Left forelimb (tissue), 1 donor: ENCODE measurements at places on chromosomes 6 and 20.

DNA sequence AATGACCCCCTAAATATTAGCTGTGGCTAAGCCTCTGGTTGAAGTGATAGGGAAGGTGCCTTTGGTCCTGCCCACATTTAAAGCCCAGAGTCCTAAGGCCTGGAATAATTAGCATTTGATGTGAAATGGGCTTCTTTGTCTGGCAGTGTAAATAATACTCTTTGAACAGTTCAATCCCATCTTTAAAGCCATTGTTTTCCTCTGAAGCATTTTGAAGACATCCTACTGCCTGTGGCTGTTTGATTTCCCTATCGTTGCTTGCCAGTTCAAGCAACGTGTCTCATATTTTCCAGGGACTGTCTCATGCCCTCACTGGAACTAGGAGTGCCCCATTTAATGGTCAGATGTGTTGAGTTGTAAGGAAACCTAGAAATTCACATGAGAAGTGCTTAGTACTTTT is 89.3 kb upstream of the BTN3A2 start:
- no peak for DNase-seq

DNA sequence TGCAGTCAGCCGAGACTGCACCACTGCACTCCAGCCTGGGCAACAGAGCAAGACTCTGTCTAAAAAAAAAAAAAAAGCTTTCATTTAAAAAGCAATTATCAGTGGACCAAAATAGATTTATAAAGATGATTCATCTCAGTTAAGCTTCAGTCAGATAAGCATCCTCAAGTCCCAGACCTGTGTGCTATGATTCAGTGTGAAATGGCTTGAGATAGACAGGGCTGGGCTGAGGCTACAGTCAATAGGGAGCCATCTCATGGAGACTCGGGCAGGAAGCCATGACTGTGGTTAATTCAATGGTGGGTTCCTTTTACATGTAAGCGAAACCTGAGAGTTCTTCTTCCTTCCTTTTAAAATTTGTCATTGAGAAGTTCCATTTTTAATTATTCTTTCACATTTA is 276.0 kb downstream of the TFAP2A start:
- DNase-seq = no peak

DNA sequence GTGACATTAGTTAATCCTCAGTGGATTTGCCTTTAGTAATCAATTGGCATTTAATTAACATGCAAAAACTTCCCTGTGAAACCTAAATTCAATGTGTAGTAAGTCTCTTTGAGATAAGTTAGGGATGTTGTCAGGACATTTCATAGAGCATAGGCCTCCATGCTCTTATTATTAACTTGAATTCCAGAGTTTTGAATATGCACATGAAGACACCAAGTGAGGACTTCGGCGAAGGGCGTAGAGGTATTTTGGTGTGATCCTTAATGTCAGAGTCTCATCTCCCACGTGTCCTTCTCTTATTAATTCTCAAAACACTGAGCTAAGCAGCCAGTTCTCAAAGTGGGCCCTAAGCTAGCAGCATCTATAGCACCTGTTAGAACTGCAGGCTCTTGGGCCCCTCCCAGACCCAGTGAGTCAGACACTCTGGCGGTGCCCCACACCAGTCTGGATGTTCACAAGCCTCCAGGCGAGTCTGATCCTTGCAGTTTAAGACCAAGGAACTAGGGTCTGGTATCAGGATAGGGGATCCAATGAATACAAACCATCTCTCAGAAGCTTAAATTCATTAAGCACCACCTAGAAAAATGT is 292.1 kb downstream of the QKI start:
- no peak for DNase-seq

- no peak for DNase-seq
Measured at GRCh38 chr6:87558446-87558845, 31.3 kb downstream of the RARS2 start.

DNA sequence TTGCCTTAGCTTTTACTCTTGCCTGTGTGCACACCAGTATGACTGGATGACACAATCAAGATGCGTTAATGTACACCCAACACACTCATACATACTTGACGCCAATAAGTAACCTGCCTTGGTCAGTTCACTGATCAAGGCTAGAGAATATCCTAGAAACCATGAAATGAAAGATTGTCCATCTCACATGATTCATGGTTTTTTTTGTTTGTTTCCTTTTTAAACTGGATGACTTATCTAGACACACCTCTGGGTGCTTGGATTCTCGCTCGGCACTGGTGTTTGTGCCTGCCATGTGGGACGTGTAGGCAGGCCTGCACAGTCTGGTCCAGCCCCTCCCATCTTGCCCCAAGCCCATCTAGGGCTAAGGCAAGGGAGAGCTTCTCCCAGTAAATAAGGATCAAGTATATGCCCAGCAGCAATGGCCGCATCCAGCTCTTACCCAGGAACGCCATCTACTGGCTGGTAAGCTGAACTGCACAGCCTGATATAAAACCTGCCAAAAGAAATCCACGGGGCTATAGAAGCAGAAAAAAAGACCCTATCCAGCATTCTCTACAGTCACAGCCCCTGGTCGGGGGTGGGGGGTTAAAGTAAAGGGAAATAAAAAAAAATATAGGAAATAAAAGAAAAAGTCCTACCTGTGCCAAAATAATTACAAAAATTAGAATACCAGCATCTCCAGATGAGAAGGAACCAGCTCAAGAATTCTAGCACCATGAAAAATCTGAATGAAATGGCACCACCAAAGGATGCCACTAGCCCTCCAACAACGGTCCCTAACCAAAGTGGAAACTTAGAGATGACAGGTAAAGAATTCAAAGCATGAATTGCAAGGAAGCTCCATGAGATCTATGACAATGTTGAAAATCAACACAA is 73.3 kb downstream of the OTOR start:
- DNase-seq = no peak

- DNase-seq = no peak
Measured at GRCh38 chr6:21522797-21523456, 70.6 kb upstream of the SOX4 start.

DNA sequence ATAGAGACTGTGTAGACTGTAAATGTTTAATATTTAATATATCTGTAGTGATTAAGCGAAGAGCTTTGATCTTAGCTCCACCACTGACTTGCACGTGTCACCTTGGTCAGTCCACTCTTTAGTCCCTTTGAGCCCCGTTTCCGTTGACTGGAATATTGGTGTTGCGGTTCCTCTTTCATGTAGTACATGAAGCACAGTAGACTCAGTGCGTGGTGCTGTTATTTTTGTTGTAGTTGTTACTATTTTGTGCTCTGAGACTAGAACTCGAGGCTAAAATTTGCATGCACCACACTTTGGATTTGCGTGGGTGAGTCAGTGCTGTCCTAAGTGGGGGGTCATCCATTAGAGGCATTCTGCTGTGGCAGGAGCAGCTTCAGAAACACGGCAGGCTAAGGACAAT is 291.4 kb downstream of the QKI start:
- no peak for DNase-seq

DNA sequence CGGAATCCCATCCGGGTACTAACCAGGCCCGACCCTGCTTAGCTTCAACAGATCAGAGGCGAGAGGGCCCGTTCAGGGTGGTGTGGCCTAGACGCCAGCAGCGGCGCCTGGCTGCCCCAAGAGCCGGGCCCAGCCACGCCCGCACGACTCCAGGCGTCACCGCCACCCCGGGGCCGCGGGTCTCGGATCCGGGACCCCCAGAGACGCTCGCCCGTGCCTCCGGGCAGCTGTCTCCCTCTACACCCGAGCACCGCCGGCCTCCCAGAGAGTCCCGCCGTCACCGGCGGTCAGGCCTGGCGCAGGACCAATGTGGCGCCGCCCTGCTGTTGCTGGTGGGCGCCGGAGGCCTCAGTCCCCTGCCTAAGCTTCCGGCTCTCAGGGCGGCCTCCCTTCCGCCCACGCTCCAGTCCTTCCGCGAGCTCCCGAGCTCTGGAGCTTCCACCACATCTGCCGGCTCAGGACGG is 441.2 kb upstream of the DEFB115 start:
- no peak for DNase-seq

GRCh38 chr6:119113961-119114360 is 35.5 kb upstream of the FAM184A start:
- DNase-seq = no peak

GRCh38 chr20:58908221-58908620 is 55.7 kb downstream of the GNAS start:
- no peak for DNase-seq

DNA sequence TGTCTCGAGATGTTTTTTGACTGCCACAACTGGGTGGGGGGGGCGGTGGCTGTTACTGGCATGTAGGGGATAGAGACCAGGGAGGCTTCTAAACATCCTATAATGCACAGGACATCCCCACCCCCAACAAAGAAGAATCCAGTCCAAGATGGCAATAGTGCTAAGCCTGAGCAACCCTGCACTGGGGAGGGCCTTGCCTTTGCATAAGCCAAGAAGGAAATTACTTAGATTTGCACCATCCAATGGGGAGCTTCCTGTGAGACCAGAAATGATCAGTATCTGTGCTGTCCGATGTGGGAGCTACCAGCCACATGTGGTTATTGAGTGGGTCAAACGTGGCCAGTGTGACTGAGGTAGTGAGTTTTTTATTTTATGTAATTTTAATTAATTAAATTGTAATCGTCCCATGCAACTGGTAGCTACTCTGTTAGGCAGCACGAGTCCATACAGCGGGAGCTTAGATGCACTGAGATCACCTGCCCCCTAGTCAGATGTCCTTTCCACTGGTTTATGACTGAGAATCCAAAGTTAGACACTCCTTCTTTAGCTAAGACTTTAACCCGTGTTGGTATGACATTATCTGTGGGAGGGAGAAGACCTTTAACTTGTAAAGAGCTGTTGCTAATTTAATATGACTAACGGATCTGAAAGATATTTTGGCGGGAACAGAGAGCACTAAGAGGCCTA is 97.4 kb upstream of the NEDD9 start:
- DNase-seq = no peak

GRCh38 chr6:80519811-80520594 is 413.5 kb downstream of the BCKDHB start:
- DNase-seq = no peak

- no peak for DNase-seq
Measured at GRCh38 chr20:62607366-62608217, 34.7 kb upstream of the SLCO4A1 start.

- DNase-seq = no peak
Measured at GRCh38 chr6:153976921-153977693, 61.9 kb upstream of the OPRM1 start.

DNA sequence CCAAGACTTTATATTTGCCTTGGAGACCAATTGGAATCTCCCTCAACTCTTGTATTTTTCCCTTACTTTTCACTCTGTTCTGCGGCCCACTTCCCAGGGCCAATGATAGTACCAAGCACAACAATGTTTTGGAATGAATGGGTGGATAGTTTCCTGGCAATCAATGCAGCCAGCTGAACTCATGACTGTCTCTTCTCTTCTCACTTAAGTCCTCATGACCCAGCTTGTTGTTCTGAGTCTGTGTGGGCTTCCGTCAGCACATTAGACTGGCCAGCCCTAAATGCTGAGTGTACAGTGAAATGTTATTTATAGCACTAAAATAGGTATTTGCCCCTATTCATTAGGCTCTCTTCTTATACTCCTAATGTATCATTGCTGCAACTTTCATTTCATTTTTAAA is 5.6 kb upstream of the MBOAT1 start:
- DNase-seq = no peak

GRCh38 chr20:17466641-17467040 is 64.5 kb downstream of the BFSP1 start:
- no peak for DNase-seq

- no peak for DNase-seq
Measured at GRCh38 chr6:33739571-33739970, 7.1 kb downstream of the IP6K3 start.

GRCh38 chr6:39892490-39893129 is 41.7 kb downstream of the MOCS1 start:
- peak; percentile 79 for DNase-seq

- no peak for DNase-seq
Measured at GRCh38 chr6:56096946-56097621, 150.3 kb downstream of the COL21A1 start.

- DNase-seq = no peak
Measured at GRCh38 chr6:158777510-158777909, 41.7 kb downstream of the EZR start.

- no peak for DNase-seq
Measured at GRCh38 chr6:117906507-117906957, 532 bp upstream of the SLC35F1 start.

DNA sequence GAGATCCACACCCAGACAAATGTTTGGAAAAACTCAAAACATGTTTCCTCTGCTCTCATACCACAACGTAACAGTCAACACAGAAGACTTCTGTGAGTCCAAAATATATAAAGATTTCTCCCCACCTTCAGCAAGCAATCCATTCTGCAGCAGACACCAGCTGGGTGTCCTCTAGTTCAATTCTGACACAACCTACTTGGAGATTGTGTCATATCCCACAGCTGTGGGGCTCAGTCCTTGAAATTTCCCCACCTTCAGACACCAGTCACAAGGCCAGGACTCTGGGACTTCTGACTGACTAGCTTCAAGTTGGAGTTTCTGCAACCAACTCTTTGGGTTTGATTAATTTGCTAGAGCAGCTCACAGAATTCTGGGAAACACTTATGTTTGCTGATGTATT is 244.8 kb upstream of the CDYL start:
- DNase-seq = no peak

DNA sequence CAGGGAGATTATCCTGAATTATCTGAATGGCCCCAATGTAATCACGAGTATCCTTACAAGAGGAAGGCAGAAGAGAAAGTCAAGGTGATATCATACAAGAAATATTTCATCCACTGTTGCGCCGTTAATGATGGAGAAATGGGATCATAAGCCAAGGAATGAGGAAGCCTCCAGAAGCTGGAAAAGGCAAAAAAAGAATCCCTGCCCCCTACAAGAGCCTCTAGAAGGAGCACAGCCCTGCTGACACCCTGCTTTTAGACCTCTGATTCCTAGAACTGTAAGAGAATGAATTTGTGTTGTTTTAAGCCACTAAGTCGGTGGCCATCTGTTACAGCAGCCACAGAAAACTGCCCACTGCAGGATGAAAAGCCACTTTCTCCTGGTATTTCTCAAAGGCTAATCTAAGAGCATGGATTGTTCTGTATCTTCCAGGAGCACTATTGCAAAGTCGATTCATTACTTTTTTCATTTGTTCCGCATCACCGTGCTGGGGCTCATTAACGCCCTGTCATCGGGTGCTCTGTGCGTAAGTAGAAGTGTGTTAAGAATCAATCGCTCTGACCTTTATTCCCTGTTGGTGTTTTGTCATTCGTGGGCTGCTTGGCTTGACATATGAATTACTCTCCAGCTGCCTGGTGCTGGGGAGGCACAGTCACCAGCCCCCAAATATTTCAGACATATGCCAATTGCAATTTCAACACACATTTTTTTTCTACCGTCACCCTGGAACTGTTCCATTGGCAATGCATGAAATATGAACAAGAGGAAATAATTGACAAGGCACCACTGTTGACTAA is 117.0 kb downstream of the PCSK2 start:
- no peak for DNase-seq

GRCh38 chr20:38162149-38162548 is 2.9 kb downstream of the TGM2 start:
- no peak for DNase-seq
